ENCODE measurements at places on chromosomes 2 and 18.
A peak's percentile ranks its signal among the peaks of the same experiment; 100 is the strongest.

DNA sequence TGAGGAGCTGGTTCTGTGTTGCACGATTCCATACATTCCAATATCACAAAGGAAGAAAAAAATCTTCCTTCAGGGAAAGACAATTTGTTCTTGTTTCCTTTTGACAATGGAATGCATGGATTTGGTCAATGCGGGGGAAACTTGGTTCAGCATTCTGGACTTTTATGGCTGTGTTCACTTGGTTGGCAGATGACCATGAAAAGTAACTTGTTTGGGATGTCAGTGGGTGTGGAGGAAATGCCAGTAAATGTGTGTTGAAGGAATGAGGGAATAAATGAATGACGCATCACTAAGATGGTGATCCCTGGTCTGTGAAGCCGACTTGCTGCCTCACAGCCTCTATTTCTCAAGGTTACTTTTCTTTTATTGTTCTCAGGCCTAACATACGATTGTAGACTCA, 53.7 kb downstream of the THUMPD2 start:
- no peak for DNase-seq

- no peak for DNase-seq
These were observed 82.4 kb downstream of the GFPT1 start for GRCh38 chr2:69304656-69305055.

- peak; percentile 42 for DNase-seq
These were observed 1846.4 kb upstream of the PIK3C3 start for GRCh38 chr18:40108596-40108995.

DNA sequence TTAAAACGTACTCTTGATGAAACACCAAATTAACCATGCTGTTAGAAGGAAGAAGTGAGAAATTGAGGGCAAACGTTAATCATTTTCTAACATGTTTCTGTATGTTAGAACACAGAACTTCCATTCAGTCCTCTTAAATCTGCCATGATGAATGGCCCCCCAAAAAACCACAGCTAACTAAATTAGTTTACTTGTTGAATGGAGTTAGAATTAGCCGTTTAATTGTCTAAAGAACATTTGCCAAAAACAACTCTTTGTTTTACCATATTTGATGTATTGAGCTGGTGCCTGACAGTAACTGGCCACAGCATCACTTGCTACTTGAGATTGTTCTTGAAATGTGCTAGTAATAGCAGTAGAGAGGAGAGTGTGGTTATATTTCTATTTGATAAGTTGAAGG, 12.7 kb downstream of the CCNYL1 start:
- DNase-seq = no peak

DNA sequence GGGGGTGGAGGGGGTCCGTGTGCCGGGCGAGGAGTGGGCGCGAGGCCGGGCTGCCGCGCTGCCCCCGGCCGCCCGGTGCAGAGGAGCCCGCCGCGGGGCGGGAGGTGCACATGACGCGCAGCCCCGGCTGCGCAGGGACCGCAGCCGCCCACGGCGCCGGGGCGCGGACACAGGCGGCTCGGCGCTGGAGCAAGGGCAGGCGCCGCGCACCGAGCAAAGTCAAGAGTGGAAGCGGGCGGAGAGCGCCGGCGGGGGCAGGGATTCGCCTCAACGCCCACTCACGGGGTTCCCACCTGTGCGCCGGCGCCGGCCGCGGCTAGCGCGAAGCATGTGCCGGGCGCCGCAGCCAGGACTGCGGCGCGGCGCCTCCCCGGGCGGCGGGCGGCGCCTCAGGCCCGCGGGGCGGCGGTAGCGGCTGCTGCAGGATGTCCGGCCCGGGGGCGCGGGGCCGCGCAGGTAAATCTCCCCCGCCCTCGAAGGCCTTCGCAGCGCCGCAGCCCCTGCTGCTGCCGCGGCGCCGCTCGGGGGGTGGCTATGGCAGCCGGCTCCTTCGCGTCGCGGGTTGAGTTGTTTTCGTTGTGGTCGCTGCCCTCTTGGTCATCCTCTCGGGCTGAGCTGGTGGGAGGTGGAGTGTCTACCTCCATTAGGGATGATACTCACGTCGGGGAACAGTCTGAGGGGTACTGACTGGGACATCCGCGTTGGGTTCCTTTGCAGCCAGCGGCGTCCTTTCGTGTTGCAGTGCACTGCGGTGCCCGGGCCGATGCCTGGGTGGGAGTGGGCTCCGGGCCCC, 216.3 kb upstream of the DTNA start:
- no peak for DNase-seq

GRCh38 chr2:75853436-75853835, 142.7 kb upstream of the GCFC2 start:
- no peak for DNase-seq

- DNase-seq = no peak
These were observed 108.0 kb downstream of the LRRC30 start for GRCh38 chr18:7338846-7339245.

GRCh38 chr2:28394331-28394877, 1.7 kb downstream of the FOSL2 start:
- DNase-seq = no peak

GRCh38 chr2:219112651-219113338, 47.8 kb downstream of the NHEJ1 start:
- DNase-seq = no peak

DNA sequence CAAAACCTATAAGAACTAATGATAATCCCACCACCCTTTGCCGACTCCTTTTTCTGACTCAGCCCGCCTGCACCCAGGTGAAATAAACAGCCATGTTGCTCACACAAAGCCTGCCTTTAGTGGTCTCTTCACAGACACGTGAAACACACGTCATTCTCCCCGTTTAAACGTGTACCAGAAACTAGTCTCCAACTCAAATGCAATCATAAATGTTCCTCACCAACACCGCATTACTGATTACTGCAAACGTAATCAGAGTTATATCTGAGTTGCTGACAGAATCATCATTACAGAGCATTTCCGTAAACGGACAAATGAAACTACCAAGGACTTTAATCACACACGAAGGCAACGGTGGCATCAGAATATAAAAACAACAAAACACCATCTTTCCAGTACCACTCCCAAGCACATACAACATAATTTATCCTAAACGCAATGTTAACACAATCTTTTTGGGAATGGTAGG, 1.9 kb downstream of the CLK1 start:
- no peak for DNase-seq

DNA sequence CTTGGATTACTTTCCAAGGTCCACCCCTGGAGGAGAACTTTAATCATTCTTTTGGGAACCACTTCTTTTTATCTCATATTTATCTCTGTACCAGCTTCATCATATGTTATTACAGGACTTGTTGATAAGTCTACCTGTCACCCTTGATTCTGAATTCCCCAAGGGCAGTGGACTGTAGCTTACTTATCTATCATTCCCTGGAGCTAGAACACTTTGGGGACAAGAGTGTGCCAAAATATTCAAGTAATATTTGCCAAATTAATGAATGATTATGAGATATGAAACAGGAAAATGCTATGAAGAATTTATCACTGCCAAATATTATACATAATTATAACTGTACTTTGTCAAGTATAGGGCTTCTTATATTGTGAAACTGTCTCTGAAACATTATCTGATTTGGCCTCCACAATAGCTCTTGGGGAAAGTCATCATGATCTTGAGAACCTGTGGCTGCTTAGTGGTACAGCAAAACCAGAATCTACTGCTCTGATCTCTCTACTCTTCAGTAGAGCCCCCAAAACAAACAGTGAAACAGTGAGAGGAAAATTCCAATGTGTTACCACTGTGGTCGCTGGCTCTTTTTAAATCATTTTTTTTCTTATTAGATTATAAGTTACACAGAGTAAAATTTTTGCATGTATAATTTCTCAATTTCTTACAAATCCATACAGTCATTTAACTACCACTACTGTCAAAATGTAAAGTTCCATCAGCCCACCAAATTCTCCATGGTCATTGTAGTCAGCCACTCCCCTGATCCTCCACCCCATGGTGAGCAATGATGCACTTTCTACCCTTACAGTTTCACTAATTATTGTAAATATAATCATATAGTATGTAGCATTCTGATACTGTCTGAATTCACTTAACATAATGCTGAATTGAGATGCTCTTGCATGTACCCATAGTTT, 197.5 kb downstream of the PIEZO2 start:
- DNase-seq = no peak

GRCh38 chr2:178220814-178221213, 26.5 kb downstream of the OSBPL6 start:
- no peak for DNase-seq

DNA sequence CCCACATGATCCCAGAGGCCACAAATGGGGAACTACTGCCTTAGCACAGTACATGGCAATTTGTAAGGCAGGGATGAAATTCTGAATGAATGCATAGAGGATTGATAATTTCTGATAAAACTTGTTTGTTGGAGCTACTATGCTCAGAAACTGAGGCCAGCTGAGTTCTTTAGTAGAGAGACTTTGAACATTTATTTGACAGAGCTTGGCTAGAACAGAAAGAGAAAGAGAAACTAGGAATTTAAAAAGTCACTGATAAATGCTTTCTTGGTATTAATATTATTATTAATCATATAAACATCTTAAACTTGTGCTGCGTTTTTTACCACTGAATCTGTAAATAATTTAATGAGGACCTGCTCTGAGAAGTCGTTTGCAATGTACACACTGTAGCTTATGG, 923.7 kb upstream of the CNTNAP5 start:
- no peak for DNase-seq

GRCh38 chr2:68800027-68800401, 65.4 kb downstream of the ARHGAP25 start:
- DNase-seq = no peak

- DNase-seq = no peak
These were observed 78.4 kb upstream of the EFEMP1 start for GRCh38 chr2:56001947-56002346.

DNA sequence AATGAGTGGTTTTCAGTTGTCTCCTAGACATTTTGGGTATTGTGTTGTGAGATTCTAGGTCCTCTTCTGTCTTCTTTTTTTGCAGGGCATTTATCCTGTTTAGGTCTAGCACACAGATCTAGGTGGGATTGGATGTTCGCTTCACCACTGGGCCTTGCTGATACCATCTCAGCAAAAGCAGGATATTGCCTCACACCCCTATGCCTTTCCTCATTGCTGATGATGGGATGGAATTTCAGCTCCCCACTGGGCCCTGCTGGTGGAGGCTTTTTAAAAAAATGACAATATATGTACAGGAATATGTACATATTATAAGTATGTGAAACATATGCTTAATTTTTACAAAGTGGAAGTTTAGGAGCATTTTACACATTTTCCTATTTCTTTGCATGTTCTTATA, 5.4 kb upstream of the TOGARAM2 start:
- DNase-seq = no peak

GRCh38 chr2:11574176-11575046, 40.6 kb downstream of the GREB1 start:
- DNase-seq = no peak

DNA sequence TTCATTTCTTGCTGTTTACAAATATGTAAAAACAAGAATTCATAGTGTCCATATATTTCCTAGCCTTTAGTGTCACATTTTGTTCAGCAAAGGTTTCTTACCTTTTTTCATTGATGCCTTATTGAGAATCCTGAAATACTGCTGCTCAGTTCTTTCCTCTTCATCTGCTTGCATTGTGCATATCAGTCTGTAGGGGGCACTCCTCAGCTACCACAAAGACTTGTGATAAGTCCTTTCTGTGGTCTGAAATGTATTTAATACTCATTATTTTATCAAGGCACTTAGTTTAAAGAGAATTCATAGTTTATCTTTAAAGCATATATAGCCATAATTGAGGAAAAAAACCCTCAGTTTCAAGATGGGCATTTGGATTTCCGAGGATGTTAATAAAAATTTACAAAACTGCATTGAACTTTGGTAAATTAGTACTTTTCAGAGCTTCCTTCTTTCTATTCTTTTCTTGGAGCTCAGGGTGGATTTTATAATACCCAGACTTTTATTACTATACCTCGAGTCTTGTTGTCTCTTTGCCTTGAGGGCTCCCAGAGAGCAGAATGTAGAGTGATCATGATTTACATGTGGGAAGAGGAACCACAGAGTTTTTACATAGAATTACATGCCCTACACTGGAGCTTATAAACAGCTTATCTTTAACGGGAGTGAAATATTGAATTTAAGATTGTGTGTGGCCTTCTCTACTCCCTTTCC, 570.1 kb downstream of the PLCL1 start:
- DNase-seq = no peak

DNA sequence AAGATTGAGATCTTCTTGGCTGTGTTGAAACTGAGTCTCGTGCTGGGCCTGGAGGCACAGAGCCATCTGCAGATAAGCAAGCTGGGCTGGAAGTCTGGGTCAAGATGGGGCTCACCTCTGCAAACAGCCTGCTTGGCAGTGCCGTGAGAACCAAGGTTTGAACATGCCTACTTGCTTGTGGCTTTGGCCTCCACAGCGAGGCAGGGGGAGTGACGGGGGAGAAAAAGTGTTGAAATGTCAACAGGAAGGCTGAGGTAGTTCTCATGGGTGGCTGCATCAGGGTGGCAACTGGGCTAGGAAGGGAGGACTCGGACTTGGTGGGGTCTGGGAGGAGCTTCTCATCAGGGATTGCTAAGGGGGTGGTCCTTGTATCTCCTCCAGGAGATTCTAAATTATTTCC, 99.7 kb downstream of the THNSL2 start:
- DNase-seq = no peak

GRCh38 chr2:134287323-134287722, 33.5 kb downstream of the MGAT5 start:
- DNase-seq = no peak

- DNase-seq = no peak
These were observed 24.9 kb downstream of the EFHD1 start for GRCh38 chr2:232658217-232658785.

- no peak for DNase-seq
These were observed 5.9 kb downstream of the CCDC121 start for GRCh38 chr2:27622921-27623384.

DNA sequence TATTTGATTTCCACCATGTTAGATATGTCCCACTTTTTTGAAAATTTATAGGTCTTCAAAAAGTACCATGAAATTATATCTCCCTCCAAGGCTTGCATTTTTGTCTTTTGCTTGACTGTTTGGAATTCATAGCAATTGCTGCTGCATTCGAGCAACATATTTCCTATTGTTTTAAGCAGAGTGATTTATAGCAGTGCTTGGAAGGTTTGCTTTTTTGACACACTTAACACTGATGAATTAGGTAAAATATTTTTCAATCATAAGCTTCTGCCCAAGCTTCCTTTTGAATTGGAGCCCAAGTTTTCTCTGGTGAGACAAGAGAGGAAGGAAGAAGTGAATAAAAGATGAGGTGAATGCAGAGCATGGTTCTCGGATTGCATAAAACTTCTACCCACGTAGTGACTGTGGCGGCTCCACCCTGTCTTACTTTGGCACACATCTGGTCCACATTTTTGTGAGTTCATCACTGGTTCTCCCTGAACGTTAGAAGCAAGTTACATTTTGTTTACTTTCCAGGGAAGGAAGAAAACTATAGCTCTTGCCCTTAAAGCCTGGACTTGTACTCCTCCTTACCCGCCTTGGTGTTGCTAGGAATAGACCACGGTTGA, 667.0 kb downstream of the TSN start:
- DNase-seq = no peak

- no peak for DNase-seq
These were observed 6.7 kb downstream of the CFAP36 start for GRCh38 chr2:55526174-55526573.

Measured in NCI-H2029 treated with DMSO at 0.1 percent for 48 hours (cell line).